ENCODE measurements at places on chromosomes 1 and 21.

DNA sequence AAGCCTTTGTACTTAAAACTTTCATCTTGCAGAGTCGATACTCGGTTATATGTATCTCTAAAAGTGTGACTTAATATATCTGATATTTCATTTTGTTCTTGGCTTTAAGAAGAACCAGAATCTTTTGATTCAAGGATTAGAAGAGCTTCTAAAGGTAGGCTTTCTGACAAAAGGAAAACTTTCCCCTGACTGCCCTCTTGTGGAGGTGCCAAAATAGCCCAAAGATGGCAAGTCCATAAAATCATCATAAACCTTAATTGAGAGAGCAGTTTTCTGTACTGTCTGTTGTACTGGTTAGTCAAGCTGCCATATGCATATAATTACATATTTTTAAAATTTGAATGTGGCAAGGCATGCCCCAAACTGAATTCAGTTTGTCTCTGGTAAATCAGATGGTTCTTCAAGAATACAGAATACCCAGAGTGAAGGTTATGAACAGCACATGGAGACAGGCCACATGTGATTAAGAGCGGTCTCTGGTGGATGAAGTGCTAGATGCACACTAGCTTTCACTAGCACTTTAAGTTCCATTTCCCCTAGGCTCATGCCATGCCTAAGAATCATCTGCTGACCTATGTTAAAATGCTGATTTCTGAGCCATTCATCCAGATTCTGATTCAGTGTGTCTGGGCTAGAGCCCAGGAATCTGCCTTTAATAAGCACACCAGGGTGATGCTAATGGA, 27.7 kb upstream of the ELAVL4 start:
- H3K4me1 ChIP-seq: no peaks in the 10 kb centered on the region
- no peak overlapping the region for H3K27ac ChIP-seq
- H3K27me3 ChIP-seq: no peaks in the 10 kb centered on the region
- H3K4me3 ChIP-seq: no peak overlapping the region

- no peak for DNase-seq
- no peak overlapping the region for H3K27ac ChIP-seq
- no peak overlapping the region for H3K4me3 ChIP-seq
- H3K27me3 ChIP-seq: peaks cover 79% of the 10 kb centered on the region
- no peaks in the 10 kb centered on the region for H3K36me3 ChIP-seq
- H3K4me1 ChIP-seq: no peaks in the 10 kb centered on the region
Observed at GRCh38 chr1:214362188-214362882, 81.4 kb downstream of the SMYD2 start.

GRCh38 chr1:108117945-108118902, 81.9 kb downstream of the SLC25A24 start:
- H3K27ac ChIP-seq: no peak overlapping the region
- DNase-seq: no peak
- no peaks in the 10 kb centered on the region for H3K27me3 ChIP-seq
- peaks cover 11% of the 10 kb centered on the region for H3K4me1 ChIP-seq
- H3K4me3 ChIP-seq: no peak overlapping the region

- H3K27me3 ChIP-seq: peaks cover 14% of the 10 kb centered on the region
- no peak overlapping the region for H3K4me3 ChIP-seq
- no peaks in the 10 kb centered on the region for H3K36me3 ChIP-seq
Observed at GRCh38 chr1:204670152-204670927, 15.2 kb downstream of the LRRN2 start.

GRCh38 chr1:7409278-7409677, 361.8 kb upstream of the VAMP3 start:
- H3K4me3 ChIP-seq: no peak overlapping the region
- H3K27me3 ChIP-seq: peaks cover 4% of the 10 kb centered on the region
- H3K36me3 ChIP-seq: no peaks in the 10 kb centered on the region
- no peak overlapping the region for H3K27ac ChIP-seq
- no peaks in the 10 kb centered on the region for H3K4me1 ChIP-seq

GRCh38 chr1:241654641-241655040, 2.6 kb downstream of the WDR64 start:
- no peak overlapping the region for H3K4me3 ChIP-seq
- H3K27me3 ChIP-seq: peaks cover 32% of the 10 kb centered on the region
- no peaks in the 10 kb centered on the region for H3K4me1 ChIP-seq
- peaks cover 2% of the 10 kb centered on the region for H3K36me3 ChIP-seq
- H3K27ac ChIP-seq: no peak overlapping the region
- DNase-seq: no peak

DNA sequence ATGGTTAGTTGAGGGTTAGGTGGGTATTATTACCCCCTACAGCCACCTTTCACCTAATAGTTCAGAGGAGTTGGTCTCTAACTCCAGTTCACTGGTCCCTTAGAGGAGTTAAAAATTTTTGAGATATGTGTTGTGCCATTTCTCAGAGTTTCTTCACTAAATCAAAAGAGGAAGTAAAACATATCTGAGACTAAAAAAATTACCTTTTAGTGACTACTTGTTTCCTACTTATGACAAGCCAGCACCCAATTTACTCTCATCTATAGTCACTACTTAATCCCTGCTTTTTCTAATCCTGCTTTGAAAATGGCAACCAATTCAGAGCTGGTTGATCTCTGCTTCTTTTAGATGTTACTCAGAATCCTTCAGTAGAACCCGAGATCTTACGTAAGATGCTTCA, 1316.8 kb upstream of the B3GALT2 start:
- no peak overlapping the region for H3K27ac ChIP-seq
- no peak overlapping the region for H3K4me3 ChIP-seq
- H3K36me3 ChIP-seq: no peaks in the 10 kb centered on the region
- no peaks in the 10 kb centered on the region for H3K4me1 ChIP-seq

DNA sequence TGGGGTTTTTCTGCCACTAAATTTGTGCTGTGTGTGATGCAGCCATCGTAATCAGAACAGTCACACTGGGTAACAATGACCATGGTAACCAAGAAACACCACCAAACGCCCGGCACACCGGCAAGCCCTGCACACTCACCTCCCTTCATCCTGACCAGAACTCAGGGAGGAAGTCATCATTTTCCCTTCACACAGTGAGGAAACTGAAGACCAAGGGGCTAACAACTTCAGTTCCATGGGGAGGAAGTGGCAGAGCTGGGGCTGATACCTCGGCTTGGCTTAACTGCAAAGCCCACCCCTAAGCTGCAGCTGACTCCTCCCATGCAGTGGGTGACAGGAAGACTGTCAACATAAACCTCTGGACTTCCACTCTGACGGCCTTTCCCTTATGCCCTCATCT, 69.3 kb upstream of the BCAR3 start:
- H3K4me1 ChIP-seq: peaks cover 22% of the 10 kb centered on the region
- peaks cover 9% of the 10 kb centered on the region for H3K27me3 ChIP-seq
- H3K27ac ChIP-seq: peak overlapping the region; percentile 85
- peak overlapping the region; percentile 48 for H3K4me3 ChIP-seq
- no peak for DNase-seq

DNA sequence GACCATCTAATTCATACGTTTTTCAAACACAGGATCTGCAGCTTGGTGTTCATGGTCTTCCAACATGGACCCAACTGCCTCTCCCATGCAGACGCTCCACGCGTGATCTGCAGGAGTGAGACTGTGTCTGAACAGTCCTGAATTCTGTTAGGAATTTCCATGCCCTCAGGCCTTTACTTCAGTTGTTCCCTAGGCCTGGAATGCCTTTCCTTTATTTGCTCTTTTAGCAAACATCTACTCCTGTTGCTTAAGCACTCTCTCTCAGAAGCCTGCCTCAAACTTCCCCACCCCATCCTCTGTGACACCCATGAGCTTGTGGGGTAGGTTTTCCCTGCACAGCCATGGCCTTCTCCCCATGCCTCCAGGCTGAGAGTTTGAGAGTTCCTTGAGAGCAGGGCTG, 73.7 kb downstream of the DMRTB1 start:
- H3K27me3 ChIP-seq: peaks cover 7% of the 10 kb centered on the region
- DNase-seq: no peak
- no peaks in the 10 kb centered on the region for H3K36me3 ChIP-seq
- H3K4me1 ChIP-seq: no peaks in the 10 kb centered on the region
- H3K4me3 ChIP-seq: no peak overlapping the region

- H3K27me3 ChIP-seq: no peaks in the 10 kb centered on the region
- peaks cover 3% of the 10 kb centered on the region for H3K4me1 ChIP-seq
- no peak overlapping the region for H3K4me3 ChIP-seq
- no peak for DNase-seq
- H3K36me3 ChIP-seq: peaks cover 5% of the 10 kb centered on the region
Observed at GRCh38 chr1:209723756-209724693, 19.4 kb downstream of the HSD11B1 start.

DNA sequence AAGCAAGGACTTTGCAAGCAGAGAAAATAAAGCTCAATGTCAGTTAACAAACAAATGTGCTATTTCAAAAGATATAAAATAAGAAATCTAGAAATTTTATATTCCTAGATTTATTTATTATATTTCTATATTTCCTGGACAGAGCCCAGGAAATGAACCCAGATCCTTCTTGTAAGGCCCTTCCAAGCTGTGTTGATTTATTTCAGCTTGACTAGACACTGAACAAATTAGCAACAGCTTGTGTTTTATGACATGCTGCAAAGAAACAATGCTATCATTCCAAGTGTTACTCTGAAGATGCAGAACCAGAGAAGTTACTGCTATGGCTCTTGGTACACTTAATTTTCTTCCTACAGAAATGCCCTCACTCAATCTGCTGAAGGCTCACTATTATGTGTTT, 6.2 kb downstream of the TGFBR3 start:
- peaks cover 18% of the 10 kb centered on the region for H3K36me3 ChIP-seq
- H3K27me3 ChIP-seq: no peaks in the 10 kb centered on the region
- peaks cover 55% of the 10 kb centered on the region for H3K4me1 ChIP-seq
- H3K27ac ChIP-seq: no peak overlapping the region
- no peak overlapping the region for H3K4me3 ChIP-seq
- no peak for DNase-seq

DNA sequence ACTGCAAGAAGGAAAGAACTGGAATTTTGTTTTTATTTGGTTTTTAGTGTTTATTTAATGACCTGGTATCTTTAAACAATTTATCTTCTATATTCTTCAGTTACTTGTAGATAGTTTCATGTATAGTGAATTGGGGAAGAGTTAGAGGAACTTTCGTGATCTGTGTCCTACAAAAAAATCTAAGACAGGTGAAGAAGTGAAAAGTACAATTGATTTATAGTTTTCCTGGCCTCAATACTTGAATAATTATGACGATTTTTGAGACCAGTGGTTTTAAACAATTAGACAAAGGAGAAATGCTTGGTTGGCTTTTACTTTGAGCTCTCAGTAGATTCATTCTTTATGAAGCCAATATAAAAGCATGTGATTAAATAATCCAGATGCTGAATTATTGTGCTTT, 7.5 kb downstream of the MIER1 start:
- peak overlapping the region; percentile 75 for H3K4me3 ChIP-seq
- H3K4me1 ChIP-seq: peaks cover 25% of the 10 kb centered on the region
- no peaks in the 10 kb centered on the region for H3K27me3 ChIP-seq
- no peak for DNase-seq

DNA sequence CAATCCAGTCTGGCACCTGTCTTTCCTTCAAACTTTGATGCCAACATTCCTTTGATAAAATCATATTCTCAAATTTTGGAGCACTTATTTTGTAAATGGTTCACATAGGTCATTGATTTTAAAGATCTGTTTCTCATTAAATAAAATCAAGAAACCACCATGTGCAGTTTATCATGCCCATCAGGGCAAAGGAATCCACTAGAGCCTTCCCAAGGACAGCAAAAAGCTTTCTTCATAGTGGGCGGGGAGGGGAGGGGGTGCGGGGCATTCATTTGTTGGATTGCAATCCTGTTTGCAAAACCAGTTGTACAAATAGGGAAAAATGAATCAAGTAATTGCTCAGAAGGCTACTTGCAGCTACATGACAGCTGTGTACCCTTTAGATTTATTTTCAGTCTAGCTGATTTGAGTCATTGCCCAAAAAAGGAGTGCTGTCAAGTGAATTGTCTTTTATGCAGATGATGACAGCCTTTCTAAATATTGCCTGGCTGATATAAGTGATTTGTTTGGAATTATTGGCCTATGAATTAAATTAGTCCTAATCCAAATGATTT, 23.0 kb downstream of the LRRC8B start:
- H3K27me3 ChIP-seq: no peaks in the 10 kb centered on the region
- H3K27ac ChIP-seq: no peak overlapping the region
- H3K4me1 ChIP-seq: peaks cover 7% of the 10 kb centered on the region
- H3K4me3 ChIP-seq: no peak overlapping the region

GRCh38 chr1:82837766-82838465, 1037.2 kb downstream of the ADGRL2 start:
- no peak overlapping the region for H3K4me3 ChIP-seq
- no peaks in the 10 kb centered on the region for H3K36me3 ChIP-seq
- H3K4me1 ChIP-seq: no peaks in the 10 kb centered on the region
- DNase-seq: no peak
- no peak overlapping the region for H3K27ac ChIP-seq
- H3K27me3 ChIP-seq: no peaks in the 10 kb centered on the region

DNA sequence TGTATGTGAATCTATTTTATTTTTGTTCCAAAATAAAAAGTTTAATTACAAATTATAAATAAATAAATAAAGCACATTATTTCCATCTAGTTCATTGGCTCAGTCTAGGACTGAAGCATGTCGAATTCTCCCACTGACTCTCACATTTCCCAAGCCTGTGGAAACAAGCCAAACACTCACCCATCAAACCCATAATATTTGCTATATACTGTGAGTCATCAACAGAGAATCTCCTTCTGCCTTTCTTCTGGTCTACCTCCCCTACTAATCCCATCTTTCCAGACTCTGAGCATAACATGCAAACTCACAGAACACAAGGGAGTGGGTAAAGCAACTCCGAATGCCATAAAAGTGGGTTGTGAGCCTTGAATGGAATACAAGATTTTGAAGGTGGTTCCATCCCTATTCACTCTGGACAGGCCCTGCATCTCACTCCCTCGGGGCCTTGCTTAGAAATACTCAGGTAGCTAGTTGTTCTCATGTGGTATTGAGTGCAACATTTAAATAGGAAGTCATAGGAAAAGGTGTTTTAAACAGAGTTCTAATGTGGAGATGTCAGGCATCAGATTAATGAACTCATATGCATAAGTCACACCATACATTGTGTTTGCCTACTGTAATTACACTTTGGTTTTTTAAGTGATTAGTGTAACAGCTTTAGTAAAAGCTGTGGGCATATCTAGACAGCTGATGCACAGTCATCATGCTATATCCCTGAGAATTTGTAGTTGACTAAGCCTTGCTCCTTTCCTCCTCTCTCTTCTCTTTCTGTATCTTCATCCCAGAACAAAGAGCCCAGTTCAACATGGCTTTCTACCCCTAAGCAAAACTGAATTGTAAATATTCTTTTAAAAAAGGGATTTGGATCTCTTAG, 47.0 kb downstream of the F5 start:
- no peak overlapping the region for H3K4me3 ChIP-seq
- DNase-seq: no peak
- no peaks in the 10 kb centered on the region for H3K4me1 ChIP-seq
- H3K27ac ChIP-seq: no peak overlapping the region
- H3K36me3 ChIP-seq: no peaks in the 10 kb centered on the region

GRCh38 chr21:41611966-41612606, 104.1 kb upstream of the TMPRSS2 start:
- no peaks in the 10 kb centered on the region for H3K4me1 ChIP-seq
- H3K27me3 ChIP-seq: peaks cover 74% of the 10 kb centered on the region
- H3K27ac ChIP-seq: no peak overlapping the region
- no peak overlapping the region for H3K4me3 ChIP-seq
- DNase-seq: no peak
- no peaks in the 10 kb centered on the region for H3K36me3 ChIP-seq

All from effector memory CD8-positive, alpha-beta T cell (primary cell).